ENCODE measurements at places on chromosomes 4 and X.

DNA sequence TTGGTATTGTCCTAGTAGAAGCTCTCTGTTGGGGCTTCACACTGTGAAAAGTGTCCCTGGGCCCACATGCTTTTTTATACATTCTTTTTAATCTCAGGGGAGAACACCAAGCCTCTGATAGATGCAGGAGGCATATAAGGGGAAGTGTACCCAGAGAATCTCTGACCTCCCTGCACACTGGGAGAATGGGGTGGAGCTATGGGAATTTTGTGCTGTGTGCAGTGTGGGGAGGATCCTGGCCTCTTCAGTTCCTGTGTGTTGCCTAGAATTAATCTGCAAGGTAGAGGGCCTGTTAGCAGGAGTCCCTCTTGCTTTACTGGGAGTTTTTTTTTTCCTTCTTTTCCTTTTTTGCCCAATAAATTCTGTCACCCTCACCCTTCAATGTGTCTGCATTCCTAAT is 49.2 kb upstream of the SPIN4 start:
- no peak for DNase-seq

DNA sequence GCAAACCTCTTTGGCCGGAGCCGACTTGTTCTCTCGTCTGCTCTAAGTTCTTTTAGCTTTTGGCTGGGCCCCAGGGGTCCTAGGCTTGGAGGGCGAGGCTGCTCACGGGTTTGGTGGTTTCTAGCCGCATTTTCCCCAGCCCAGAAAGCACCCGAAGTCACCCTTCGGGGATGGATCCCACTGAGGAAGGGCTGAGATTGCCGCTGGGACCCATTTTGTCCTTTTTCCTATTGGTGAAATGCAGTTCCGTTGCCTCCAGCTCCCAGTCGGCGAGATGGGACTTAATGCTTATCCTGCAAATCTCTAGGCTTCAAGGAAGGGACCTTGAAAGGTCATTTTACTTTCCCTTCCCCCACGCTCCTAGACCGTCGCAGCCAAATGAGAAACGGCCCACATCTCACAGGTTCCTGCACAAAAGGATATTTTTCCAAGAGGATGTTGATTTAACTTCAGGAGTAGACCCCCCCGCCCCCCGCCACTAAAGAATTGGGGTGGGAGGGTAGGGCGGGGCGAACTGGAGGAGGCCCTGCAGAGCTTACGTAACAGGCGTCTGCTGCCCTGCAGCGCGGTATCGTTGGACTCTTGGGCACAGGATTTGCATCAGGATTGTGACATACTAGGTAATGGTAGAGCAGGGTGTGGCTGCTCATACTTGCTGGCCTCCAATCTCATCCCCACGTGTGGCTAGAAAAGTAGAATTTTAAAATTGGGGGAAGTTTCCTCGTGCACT is 564 bp downstream of the PGK1 start:
- DNase-seq: no peak

- DNase-seq: no peak
Observed at GRCh38 chr4:26530099-26530498, 39.8 kb upstream of the CCKAR start.

GRCh38 chr4:17468619-17469221 is 43.2 kb downstream of the QDPR start:
- no peak for DNase-seq

- DNase-seq: no peak
Observed at GRCh38 chr4:83618431-83618830, 82.5 kb downstream of the GPAT3 start.
